ENCODE measurements at places on chromosomes 2 and 18. TPM values are rescaled to one million over a fixed set of nuclear protein-coding genes. Genes with fewer than 3 reads are reported as not detected.

- no peak for DNase-seq
These were observed 123.3 kb upstream of the DLGAP1 start for GRCh38 chr18:4578449-4578848.

GRCh38 chr2:231321021-231321420, 74.5 kb upstream of the B3GNT7 start:
- no peak for DNase-seq

DNA sequence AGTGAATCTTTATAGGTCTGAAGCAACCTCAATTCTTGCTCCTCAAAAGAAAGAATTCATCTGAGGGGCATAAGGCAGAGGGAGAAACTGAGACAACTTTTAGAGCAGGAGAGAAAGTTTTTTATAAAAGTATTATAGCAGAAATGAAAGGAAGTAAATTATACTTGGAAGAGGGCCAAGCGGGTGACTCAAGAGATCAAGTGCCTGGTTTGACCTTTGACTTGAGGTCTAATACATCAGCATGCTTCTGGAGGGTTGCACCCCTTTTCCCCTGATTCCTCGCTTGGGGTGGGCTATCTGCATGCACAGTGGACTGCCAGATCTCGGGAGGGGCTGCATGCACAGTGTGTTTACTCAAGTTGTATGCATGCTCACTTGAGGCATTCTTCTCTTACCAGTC, 268.5 kb upstream of the LRATD1 start:
- no peak for DNase-seq

- no peak for DNase-seq
These were observed 96.4 kb downstream of the DTNA start for GRCh38 chr18:34806527-34806926.

GRCh38 chr18:2089396-2089795, 481.9 kb downstream of the METTL4 start:
- DNase-seq = no peak

DNA sequence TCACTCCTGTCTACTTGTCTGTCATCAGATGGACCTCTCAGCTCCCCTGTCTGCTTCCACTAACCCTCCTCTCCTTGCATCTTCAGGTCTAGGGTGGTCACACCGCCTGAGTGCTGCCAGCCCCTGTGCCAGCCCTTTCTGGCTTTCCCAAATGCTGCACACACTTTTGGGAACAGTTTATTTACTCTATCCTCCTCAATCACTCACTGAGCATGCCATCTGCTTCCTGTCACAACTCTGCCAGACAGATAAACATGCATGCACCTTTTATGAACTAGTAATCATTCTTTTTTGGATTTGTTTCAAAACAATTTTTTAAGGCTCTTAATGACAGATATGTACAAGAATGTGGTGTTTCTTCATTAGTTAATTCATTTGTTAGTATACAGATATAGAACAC, 56.3 kb upstream of the CCDC195 start:
- DNase-seq = no peak

Gene C2orf72
- not detected for total RNA-seq

All from activated T-cell treated with anti-CD3 and anti-CD28 coated beads, Interleukin-2, amount 50 U/mL, for 4 hours (primary cell).